ENCODE measurements at places on chromosomes 1 and 21.

GRCh38 chr1:245776139-245776538 lies 621.4 kb downstream of the KIF26B start:
- no peak for DNase-seq

DNA sequence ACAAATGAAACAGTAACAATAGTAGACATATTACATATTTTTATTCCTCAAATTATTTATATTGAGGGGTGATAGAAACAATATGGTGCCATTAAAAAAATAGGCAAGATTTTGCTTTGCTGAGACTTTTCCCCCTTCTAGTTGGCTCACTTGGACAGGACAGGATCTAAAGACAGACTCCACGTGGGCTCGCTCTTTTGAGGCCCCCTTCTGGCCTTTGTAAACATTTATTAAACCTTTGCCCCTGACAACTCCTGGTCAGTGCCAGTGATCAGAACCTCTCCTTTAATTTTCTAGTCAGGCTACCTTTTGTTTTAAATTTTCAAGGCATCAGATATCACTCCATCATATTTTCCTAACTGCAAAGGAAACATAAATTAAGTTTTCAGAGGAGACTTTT lies 49.7 kb upstream of the IFI44L start:
- DNase-seq, result no peak

GRCh38 chr1:20486457-20487235 lies 636 bp upstream of the CAMK2N1 start:
- DNase-seq, result no peak

DNA sequence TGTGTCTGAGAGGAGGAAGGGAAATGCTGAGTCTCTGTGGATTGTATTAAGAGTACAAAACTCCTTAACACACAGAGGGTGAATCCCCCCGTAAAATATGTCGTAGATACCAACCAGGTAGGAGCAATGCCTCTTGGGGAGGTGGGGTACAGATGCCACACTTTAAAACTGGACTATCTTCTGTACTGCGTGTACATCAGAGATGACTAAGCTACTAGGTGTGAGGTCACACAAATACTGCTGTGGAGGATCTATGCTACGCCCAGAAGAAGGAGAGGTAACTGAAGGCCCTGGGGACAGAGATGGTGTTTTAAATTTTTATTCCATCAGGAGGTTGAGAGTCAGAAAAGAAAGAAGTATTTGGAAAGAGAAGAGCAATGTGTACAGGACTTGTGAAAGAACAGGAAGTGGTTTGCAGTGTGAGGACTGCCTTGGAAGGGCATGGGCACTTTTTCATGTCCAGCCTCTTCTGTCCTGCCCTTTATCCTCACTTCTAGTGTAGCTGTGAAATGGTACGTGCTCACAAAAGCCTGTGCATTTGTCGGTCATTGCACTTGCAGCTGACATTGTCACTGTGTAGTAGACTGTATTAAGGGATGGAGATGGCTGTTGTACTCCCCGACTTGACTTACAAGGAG lies 287.8 kb upstream of the CHRM3 start:
- DNase-seq, result no peak

GRCh38 chr1:220655509-220655908 lies 34.7 kb upstream of the C1orf115 start:
- DNase-seq, result no peak

- DNase-seq, result no peak
Observed at GRCh38 chr1:82185084-82185483, 384.4 kb downstream of the ADGRL2 start.

GRCh38 chr1:89271341-89272015 lies 1.2 kb downstream of the GBP5 start:
- DNase-seq, result no peak

- no peak for DNase-seq
Observed at GRCh38 chr1:26705788-26706311, 10.0 kb downstream of the ARID1A start.

DNA sequence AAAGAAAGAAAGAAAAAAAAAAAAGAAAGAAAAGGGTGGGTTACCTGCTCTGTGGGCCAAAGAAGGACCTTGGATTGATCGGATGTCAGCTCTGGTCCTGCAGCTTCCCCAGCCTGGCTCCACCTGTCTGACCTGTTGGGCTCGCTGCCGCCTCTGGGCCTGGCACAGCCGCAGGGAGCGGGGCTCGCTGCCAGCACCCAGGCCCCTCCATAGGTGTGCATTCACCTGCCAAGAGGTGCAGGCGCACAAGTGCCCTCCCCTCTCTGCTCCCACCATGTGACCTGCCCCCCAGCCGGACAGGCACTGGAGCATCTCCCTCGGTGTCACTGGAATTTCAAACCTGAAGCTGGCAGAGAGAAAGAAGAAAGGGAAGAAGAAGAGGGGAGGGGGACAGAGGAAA lies 33.1 kb upstream of the GPR157 start:
- DNase-seq, result no peak

DNA sequence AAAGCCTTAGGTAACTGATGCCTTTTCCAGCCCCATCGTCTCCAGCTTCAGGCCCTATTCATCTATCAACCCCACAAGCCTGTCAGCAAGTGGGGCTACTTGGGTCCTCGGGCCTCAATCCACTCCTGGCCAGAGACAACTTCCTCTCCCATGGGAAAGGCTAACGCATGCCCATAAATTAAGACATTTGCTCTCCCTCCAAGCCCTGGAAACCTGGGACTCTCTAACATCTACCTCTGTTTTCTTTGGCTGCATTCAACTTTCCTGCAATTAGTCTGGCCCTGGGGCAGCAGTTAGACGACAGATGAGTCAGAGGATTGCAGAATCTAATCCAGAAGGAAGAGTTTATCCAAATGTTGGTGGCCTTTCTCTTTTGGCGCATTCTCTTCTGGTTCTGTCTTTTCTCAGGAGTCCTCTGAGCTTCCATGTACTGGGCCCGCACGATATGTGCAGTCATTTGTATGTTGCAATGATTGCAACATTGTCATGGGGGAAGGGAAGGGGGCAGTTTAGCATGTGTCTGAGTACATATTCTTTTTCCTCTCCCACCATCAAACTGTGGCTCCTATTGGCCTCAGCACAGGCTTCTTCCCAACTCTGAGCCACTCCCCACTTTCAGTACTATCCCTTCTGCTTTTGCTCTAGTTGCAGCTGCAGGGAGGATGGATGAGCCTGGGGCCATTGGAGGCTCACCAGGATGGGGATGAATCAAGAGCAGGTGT lies 54.4 kb downstream of the NAV1 start:
- DNase-seq, result no peak
